ENCODE measurements at places on chromosomes 5 and 9.

DNA sequence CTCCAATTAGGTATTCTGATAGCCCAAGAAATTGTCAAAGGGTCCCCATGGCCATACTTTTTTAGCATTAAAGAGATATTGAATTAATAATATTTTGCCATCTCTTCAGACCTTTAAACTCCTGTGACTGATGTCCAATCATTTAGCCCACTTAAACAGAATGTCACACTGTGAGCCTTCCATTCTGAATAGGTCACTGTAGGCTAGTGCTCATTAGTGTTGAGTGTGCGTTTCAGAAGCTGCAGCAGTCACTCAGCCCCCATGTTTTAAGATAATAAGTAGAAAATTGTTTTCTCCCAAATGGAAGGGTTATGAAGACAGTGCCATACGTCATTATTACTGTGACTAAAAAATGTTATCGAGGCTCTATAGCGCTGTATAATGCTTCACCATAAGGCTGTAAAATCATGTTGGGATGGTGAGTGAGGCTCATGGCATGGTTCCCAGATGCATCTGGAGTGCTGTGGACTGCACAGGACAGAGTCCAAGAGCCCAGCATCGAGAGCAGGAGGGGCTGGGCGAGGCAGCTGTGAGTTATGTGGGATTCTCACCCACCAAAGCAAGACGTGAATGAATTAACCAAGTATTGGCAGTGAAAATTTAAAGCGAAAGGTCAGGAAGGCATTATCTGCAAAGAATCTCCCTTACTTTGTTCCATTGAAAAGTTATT lies 2112.9 kb upstream of the WWC1 start:
- no peak for DNase-seq

DNA sequence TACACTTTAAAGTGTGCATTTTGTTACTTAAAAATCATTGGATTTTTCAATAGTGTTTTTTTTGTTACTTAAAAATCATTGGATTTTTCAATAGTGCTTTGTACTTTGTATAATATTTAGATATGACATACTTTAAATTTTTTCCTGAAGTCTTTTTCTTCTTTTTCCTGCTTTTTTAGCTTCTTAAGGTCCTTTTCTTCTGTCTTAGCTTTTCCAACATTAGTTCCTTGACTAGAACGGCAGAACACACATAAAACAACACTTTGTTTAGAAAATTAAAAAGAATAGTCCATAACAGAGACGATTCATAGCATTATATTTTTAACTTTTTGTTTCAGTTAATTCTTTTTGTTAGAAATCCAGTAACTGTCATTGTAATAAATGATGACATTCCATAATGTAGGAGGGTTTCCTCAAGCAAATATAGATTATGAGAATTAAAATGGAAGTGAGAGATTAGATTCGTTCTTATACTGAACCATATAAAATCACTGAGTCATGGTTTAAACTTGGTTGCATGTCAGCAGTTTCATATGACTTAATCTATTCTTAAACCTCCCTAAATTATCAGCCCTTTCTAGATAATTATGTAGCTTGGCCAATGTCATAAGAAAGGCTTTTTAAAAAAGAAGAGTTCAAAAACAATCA lies 45.3 kb upstream of the RICTOR start:
- DNase-seq: no peak

- no peak for DNase-seq
These were observed 12.6 kb downstream of the DNM1 start for GRCh38 chr9:128215491-128216409.

GRCh38 chr5:59125011-59125961 lies 542.4 kb downstream of the RAB3C start:
- no peak for DNase-seq

DNA sequence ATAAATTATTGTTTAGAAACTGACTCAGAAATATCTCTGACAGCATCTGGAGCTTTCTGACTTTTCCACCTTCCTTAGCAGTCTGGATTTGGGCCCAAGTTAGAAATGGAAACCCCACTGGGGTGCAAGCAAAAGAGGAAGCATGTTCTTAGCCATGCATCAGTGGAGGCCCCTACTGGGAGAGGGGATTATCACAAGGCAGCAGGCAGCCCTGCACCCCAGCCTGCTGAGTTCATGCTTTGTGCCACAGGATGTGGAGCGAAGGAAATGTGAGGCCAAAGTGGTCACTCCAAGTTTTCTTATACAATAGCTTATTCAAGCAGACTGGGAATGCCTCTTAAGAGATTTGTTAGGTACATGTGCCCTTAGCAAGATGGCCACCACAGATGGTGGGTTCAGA lies 146.5 kb upstream of the TLX3 start:
- no peak for DNase-seq

DNA sequence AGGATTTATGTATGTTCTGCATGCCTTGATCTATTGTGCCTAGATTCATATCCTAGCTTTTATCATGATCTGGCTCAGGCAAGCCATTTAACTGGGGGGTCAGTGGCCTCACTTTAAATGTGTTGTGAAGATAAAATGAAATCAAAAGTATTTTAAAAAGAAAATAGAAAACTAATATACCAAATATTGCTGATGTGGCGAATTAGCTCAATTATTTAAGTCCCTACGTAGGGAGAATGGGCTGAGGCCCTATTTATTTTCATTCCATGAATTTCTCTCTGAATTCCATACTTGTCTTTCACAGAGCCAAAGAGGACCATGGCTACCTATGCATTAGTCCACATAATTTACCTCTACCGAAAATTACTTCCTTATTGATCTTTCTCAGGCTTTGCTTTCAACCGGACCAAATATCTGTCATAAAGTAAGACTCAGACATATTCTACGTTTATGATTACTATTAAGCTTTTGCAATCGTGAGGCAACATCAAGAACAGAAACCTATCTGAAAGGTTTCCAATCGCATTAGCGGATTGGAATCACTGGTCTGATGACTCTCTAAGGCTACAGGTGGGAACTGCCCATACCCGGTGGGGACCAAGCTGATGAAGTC lies 1.7 kb downstream of the MBLAC2 start:
- DNase-seq: no peak

DNA sequence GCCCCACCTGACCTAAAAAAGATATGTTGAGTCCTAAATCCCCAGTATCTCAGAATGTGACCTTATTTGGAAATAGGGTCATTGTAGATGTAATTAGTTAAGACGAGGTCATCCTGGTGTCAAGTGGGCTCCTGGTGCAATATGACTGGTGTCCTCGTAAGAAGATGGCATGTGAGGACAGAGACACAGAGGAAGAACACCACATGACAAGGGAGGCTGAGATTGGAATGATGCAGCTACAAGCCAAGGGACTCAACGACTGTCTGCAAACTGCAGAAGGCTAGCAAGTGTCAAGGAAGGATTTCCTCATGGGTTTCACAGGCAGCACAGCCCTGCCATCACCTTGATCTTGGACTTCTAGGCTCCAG lies 100.4 kb upstream of the DAP start:
- no peak for DNase-seq

GRCh38 chr5:39569857-39570256 lies 145.1 kb upstream of the DAB2 start:
- no peak for DNase-seq

- DNase-seq: no peak
These were observed 31.6 kb upstream of the UBAC1 start for GRCh38 chr9:135992486-135993408.

DNA sequence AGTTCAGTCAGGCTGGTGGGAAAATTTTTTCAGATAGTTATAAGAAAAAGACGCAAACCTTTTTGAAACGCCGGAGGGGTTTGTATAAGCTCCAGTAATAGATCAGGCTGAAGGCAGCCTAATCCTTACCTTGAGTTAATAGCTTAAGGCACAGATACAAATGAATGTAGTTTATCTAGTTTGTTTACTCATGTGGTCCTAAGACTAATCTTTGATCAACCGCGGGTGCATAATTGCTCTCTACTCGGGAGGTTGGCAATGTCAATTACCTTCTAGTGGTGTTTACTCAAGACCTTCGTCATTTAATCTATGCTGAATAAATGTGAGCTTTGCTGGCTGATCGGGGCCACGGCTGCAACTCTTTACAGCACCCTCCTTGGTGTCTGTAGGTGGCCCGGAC lies 665 bp upstream of the INSL4 start:
- DNase-seq: no peak

DNA sequence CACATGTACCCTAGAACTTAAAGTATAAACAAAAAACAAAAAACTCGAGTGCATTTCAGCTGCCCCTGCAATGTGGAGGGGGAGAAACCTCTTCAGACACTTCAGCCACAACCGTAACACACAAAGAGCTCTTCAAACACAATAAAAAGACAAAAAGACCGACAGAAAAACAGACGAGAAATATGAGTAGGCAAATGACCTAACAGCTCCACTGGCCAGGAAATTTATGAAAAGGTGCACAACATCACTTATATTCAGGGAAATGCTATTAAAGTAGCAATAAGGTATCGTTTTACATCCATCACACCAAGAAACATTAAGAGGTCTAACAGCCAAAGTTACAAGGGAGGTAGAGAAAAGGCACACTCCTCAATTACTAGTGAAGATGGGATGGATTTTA lies 6.2 kb downstream of the ZBED3 start:
- DNase-seq: no peak

- DNase-seq: peak; percentile 31
These were observed 284.3 kb downstream of the CCDC171 start for GRCh38 chr9:15837079-15837679.

GRCh38 chr5:139709582-139710318 lies 61.6 kb downstream of the CXXC5 start:
- no peak for DNase-seq

DNA sequence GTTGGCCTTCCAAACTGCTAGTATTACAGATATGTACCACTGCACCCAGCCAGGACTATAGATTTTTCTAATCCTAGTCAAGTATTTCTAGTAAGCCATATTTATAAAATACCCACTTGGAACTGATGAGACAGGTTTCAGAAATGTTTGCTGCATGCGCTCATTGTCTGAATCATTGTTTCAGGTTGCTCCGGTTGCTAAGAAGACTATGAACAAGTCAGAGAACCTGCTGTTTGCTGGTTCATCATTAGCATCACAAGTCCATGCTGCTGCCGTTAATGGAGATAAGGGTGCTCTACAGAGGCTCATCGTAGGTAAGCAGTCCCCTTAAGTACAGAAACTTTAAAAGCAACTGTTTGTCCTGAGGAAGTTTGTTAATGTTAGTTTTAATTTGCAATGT lies 5.3 kb downstream of the INVS start:
- DNase-seq: no peak

- no peak for DNase-seq
These were observed 127.3 kb downstream of the ZNF608 start for GRCh38 chr5:124619121-124619520.

- no peak for DNase-seq
These were observed 80.0 kb downstream of the AMBP start for GRCh38 chr9:113998114-113998513.

DNA sequence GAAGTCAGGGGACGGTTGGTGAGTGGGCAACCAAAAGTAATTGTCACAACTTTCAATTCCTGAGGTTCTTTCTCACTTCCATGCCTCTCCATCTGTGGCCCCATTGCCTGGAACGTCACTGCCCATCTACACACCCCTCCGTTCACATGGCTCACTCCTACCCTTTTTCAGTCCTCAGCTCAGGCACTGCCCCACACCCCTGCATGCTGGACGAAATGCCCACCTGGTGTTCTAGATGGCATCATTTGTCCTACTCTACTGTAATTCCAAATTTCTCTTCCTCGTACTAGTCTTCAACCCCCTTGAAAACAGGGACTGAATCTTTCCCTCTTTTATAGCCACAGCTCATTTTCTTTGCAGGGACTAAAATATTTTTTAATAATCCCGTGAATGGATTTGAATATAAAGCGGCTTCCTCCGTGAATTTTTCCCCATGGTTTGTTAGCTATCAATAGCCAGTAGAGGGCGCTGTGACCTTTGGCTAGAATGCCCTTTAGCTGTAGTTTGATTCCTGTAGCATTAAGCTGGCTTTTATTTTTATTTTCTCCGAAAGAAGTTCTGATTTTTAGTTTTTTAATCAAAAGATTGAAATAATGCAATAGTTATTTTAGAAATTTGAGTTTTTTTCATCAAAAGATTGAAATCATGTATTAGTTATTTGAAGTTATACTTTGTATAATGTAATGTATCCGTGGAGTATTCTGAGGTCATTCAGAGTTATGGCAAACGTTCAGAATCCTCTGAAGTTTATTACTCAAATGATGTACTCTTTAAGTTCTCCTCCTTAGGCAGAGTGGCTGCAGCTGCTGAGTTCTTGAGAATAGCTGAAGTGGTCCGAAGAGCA lies 232.1 kb downstream of the SH3GL2 start:
- DNase-seq: peak; percentile 59

DNA sequence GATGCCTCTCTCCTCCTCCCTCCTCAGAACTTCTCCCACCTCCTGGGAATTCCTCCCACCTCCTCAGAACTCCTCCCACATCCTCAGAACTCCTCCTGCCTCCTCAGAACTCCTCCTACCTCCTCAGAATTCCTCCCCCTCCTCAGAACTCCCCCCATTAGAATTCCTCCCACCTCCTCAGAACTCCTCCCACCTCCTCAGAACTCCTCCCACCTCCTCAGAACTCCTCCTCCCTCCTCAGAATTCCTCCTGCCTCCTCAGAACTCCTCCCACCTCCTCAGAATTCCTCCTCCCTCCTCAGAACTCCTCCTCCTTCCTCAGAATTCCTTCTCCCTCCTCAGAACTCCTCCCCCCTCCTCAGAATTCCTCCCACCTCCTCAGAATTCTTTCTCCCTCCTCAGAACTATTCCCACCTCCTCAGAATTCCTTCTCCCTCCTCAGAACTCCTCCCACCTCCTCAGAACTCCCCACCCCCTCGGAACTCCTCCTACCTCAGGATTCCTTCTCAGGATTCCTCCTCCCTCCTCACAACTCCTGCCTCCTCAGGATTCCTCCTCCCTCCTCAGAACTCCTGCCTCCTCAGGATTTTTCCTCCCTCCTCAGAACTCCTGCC lies 23.9 kb downstream of the SLC46A2 start:
- no peak for DNase-seq

DNA sequence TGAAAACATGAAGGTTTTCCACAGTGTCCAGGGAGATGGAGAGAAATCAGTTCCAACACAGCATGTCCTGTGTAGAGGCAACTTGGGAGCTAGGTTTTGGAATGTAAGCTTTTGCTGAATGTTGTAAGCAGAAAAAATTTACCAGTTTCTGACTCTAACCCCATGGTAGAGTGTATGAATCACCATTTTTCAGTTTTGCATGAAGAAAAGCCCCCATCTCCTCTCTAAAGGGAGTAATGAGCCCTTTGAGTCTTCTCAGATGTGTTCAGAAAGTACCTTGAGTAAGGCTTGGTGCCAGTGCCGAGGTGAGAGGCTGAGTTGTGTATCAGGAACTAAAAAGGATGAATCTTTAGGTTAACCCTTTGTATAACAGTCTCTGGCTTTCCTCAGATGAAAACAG lies 96.2 kb downstream of the ADRB2 start:
- DNase-seq: no peak

DNA sequence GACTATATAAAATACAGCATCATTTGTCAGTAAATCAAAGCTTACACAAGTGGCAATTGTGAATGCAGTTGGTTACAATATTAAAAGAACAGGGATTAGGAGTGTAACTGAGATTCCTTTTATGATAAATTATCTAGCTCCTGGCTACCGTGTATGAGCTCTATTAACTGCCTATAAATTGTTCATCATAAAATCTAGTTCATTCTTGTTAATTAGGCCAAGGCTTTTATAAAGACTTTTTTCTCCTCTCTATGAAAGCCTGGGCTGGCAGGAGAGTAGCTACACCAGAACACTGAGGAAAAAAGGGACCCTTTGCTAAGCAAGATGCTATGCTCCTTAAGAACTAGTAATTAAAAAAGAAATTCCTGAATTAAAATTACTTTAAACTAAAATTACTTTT lies 132.4 kb upstream of the MEF2C start:
- DNase-seq: no peak
